ENCODE measurements at places on chromosomes 13 and 19.

- DNase-seq = no peak
Observed at GRCh38 chr19:8500158-8500557, 2.3 kb downstream of the PRAM1 start.

- no peak for DNase-seq
Observed at GRCh38 chr13:34700155-34700554, 241.9 kb upstream of the NBEA start.

DNA sequence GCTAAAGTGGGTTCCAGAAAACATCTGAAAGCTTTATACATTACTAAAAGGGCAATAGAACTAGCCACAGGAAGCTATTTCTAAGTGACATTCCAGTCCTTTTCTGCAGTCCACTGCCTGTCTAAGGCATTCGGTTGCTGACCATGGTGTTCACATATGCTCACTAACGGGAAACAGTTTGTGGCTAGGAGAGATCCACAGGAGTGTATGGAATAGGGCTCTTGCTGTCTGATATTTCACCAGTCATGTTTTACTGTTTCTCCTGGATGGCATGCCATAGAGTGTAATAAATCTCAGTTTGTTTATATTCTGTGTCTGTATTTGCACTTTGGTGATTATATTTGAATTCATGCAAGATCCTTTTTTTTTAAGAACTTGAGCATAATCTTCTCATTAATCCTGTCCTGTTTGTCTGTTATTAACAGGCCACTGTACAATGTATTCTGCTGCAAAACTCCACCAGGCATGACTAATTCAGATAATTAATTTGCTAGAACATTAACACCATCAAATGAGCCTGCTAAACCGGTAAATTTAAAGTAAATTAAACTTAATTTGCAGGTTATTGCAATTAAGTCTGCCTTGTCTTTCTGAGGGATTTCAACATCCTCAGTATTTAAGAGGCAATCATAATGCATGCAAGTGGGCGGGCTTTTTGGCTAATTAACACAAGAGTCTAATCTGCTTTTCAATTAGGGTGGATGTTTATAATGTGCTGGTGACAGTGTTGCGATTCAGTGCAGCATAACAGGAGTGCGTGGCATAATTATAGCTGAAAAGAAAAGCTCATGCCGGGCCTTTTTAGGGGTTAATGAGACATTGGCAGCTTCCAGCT, 201.3 kb downstream of the POU4F1 start:
- DNase-seq = no peak

GRCh38 chr13:51970349-51970748, 40.9 kb downstream of the ATP7B start:
- DNase-seq = peak; percentile 36

GRCh38 chr13:33392794-33393405, 107.3 kb upstream of the STARD13 start:
- no peak for DNase-seq
